Astrocyte of the spinal cord (primary cell): ENCODE measurements at places on chromosomes 12 and 14.
A peak's percentile ranks its signal among the peaks of the same experiment; 100 is the strongest.

- no peak for DNase-seq
Measured at GRCh38 chr12:32559434-32559833, 119.7 kb upstream of the DNM1L start.

DNA sequence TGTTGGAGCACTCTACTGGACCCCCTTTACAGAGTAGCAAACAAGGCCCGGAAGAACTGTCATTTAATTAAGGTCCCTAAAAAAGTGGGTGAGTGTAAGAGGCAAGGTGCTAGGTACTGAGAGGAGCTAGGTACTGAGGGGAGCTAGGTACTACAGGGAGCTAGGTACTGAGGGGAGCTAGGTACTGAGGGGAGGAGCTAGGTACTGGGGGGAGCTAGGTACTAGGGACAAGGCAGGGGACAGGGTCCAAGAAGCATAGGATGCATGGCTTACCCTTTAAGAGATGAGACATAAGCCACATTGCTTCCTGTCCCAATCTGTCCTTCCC is 4.9 kb downstream of the KRT5 start:
- no peak for DNase-seq

DNA sequence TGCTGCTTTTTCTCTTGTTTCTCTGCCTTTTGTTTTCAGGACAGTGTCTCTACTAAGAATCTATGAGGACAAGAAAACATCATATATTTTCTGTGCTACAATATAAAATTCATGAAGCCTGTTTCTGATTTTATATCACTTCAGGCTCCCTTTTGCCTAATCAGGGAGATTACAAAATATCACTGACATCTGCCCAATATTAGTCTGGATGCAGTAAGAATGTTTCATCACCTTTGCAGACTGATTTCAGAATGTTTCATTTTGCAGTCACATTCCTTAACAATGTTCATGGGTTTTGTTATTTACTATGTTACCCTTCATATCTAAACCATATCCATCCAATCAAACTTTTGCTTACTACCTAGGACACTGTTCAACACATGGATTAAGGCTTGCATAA is 491 bp upstream of the CLEC6A start:
- DNase-seq: no peak

- DNase-seq: peak; percentile 61
Measured at GRCh38 chr12:19624491-19624890, 185.2 kb downstream of the AEBP2 start.

DNA sequence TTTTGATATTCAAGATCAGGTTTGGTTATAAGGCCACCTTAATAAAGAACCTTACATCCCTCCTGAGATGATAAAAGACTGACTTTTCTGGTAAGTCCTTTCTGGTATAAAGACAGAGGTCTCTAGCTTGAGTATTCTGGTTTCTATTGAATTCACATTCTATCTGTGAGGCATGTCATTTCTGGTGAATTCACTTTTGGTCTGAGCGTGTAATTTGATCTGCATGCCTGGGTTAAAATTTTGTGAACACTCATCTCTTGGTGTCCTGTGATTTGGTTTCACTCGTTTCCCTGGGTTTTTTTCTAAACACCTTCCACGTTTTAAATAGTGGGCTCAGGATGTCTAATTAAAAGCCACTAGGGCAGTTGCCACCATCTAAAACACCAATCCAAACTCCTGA is 12.2 kb downstream of the EIF5 start:
- no peak for DNase-seq

DNA sequence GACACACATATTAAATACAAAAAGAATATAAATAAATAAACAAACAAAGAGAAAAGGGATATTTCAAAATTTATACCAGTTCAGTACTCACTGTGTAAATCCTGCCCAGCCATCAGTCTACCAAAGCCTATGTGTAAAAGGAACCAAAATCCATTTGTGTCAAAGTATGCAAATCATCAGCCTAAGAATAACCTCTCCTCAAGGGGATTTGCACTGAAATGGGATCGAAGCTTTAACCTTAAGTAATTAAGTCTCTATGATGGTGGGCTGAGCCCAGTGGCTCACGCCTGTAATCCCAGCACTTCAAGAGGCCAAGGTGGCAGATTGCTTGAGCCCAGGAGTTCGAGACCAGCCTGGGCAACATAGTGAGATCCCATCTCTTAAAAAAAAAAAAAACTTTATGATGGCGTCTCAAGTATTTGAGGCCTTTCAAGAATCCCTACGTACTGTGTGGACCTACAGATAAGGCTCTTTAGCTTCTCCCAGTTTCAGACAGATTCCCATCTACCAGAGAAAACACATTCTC is 57.8 kb upstream of the METAP2 start:
- DNase-seq: no peak

- DNase-seq: no peak
Measured at GRCh38 chr12:132698341-132698740, 11.0 kb downstream of the PXMP2 start.

DNA sequence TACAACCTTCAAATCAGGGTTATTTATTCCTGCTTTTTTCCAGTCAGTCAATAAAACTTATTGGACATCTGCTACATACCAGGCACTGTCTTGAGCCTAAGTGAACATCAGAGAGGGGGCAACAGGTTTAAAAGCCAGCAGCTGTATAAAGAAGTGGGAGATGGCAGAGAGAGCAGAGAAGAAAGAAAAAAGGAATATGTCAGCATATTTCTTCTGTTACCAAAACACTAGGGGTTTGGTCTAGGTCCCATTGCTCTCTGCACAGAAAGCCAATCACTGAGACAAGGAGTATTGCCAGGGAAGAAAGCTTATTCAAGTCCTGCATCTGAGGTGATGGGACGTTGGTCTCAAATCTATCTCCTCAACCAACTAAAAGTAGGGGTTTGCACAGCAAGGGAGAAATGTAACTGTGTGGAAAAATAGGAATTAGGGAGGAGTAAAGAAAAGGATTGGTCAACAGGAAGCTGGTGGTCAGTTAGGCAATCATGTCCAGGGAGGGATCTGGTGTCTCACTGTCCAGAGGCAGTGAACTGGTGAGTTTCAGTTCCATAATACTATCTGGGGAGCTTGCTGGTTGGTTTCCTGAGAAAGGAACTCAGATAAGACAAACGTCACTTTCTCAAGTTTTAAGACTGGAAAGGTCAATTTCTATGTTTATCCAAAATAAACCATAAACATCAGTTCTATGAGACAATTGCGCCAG is 107.5 kb downstream of the PHLDA1 start:
- DNase-seq: no peak

DNA sequence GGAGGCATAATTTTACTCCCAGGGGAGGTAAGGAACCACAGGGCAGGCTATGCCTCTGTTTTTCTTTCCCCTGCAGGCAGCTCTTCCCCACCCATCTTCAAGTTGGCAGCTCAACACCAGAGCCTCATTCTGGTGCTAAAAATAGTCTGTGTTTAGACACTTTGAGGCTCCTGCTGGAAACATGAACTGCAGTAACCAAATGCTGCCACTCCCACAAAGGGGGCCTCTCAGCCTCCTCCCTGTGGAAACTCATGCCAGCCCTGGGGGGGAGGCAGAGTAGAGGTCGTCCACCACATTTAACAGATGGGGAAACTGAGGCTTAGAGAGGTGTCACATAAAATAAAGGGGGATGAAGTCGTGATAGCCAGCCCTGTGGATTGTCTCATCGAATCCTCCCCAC is 61.4 kb downstream of the WSCD2 start:
- no peak for DNase-seq

GRCh38 chr14:48731260-48731659 is 854.9 kb downstream of the RPS29 start:
- DNase-seq: peak; percentile 4

GRCh38 chr12:123114304-123115083 is 36.4 kb downstream of the PITPNM2 start:
- DNase-seq: no peak

DNA sequence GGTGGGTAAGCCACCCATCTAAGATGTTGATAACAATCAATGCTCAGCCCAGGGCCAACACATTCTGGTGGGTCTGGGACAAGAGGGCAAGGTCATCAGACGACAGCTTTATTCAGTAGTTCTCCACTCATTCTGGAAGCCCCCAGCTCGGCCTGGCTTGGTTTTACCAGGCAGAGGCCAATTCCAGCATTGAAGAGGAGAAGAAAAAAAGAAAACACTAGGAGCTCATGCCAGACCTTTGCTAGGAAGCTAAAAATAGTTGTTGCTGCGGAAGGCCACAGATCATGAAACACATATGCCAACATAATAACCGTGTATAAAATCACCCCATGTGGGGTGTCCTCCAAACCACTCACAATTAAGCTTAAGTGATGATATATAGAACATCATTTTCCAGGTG is 44.4 kb downstream of the CCDC60 start:
- no peak for DNase-seq

DNA sequence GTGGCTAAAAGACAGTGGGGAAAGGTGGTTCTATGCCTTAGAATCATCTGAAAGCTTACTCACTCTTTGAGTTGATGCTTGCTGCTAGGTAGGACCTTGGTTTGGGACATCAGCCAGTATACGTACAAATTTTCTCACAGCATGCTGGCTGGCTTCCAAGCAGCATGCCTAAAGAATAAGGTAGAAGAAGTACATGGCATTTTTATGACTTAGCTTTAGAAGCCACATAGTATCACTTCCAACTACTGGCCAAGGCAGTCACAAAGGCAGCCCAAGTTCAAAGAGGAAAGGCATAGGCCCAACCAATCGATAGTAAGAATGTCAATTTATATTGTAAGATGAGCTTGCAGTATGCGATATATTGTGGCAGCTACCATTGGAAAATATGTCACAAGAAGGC is 284.2 kb upstream of the CAND1 start:
- DNase-seq: peak; percentile 46

DNA sequence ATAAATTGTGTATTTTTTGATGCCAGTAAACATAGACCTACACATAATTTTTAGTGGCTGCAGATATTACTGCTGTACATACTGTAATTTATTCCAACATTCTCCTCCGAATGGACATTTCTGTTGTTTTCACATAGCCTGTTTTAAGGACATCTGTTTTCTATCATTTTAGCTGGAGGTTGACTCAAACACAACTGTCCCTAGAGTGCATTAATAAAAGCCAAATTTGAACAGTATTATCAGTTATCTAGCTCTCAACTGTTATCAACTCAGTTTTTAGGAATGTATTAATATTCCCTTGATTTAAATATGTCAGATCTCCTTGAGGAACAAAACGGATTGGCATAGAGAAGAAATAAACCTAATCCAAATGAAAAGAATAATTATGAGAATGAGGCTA is 17.2 kb upstream of the PIWIL1 start:
- no peak for DNase-seq

DNA sequence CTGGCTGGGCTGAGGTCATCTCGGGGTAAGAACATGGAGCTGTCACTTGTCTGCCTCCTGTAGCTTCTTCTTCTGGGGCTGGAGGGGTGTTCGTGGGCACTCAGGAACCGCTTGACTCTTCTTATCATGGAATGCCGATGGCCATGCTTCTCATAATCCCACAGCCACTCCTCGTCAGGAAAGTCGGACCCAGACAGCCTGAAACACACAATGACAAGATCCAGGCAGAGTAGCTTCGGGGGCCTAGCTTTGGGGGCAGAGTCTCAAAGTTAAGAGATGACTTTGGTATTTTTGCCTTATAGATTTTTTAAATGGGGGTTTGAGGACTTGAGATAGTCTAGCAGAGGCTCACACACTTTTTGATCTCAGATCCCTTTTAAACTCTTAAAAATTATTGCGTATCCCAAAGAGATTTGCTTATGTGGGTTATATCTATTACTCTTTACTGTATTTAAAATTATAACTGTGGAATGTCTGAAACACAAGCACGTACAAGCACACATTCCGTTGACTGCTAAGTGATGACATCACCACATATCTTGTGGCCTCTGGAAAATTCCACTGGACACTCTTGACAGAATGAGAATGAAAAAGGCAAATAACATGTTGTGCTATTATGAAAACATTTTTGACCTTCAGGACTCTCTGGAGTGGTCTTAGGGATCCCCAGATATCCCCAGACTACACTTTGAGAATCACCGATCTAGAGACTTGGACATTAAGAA is 43.3 kb downstream of the BEST3 start:
- peak; percentile 84 for DNase-seq

DNA sequence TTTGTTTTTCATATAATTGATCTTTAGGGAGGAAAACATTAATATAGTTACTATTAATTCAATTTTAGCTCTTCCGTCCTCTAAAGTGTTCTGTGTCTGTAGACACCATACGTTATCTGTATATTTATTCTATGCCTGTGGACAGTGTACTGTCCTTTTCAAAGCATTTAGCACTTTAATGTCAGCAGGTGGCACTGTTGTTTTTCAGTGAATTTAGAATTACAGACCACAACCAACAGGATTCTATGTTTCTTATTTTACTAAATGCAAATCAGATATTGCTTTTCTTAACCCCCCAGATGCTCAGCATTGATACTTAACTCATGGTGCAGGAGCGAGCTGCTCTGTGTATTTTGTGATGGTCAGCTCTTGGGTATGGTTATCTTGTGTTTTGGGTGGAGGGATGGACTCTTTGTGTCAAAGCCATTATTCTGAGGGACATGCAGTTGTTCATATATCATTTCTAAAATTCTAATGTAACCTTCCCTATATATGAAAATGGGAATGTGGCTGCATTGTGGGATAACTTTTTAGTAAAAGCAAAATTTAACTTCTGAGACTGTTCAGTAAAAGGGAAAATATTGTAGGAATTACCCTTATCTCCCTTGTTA is 65.2 kb downstream of the PAPOLA start:
- peak; percentile 48 for DNase-seq

GRCh38 chr12:51819736-51820525 is 28.6 kb downstream of the FIGNL2 start:
- peak; percentile 17 for DNase-seq

- DNase-seq: no peak
Measured at GRCh38 chr12:25761356-25761755, 197.1 kb upstream of the RASSF8 start.

GRCh38 chr14:105894125-105894977 is 368.0 kb downstream of the TMEM121 start:
- DNase-seq: no peak

- no peak for DNase-seq
Measured at GRCh38 chr14:101055106-101055662, 151.7 kb upstream of the RTL1 start.

DNA sequence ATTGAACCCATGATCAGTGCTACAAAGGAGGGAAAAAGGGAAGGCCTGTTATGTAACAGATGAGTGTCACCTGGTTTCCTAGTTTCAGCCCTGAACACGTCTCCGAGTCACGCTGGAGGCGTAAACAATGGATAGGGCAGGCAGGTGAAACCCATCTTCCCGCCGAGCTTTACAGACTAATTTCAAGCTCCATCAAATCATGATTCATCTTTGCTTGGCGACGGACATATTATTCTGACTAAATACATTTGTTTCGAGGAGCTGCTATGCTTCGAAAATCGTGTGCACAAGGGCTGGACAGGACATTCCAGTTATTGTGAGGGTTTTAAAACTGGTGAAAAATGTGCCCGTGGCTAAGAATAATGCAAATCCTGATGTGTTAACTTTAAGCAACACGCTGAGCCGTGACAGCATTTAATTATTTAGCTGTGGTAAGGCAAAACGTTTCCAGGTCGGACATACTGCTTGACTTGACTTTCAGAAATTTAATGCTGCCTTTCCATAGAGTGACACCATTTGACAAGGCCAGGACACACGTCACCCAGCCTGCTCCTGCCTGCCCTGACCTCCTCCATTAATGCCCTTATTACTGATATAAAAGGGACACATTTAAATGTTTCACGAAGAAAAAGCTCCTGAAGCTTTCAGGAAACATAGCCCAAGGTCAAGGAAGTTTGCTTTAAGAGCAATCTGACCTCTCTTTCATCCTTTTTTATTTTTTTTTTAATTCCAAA is 1203.5 kb upstream of the TMEM132C start:
- DNase-seq: no peak

- no peak for DNase-seq
Measured at GRCh38 chr12:107600581-107601144, 84.9 kb upstream of the PWP1 start.

- no peak for DNase-seq
Measured at GRCh38 chr12:96060041-96060440, 24.7 kb upstream of the LTA4H start.

- no peak for DNase-seq
Measured at GRCh38 chr14:36452860-36453259, 67.2 kb downstream of the NKX2-1 start.
